ENCODE measurements at places on chromosomes 13 and 19.

DNA sequence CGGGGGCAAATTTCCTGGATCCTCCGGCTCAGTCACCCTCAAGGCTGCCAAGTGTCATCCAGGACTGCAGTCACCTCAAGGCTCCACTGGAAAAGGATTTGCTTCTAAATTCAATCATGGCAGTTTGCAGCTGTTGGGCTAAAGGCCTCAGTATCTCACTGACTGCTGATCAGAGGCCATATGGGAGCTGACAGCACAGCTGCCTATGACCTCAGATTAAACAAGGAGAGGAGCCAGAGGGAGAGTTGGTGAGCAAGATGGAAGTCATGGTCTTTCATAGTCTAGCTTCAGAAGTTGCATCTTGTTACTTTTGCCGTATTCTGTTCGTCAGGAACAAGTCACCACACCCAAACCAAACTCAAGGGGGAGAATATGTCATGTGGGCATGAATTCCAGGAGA lies 849.7 kb downstream of the UQCRFS1 start:
- no peak for DNase-seq

DNA sequence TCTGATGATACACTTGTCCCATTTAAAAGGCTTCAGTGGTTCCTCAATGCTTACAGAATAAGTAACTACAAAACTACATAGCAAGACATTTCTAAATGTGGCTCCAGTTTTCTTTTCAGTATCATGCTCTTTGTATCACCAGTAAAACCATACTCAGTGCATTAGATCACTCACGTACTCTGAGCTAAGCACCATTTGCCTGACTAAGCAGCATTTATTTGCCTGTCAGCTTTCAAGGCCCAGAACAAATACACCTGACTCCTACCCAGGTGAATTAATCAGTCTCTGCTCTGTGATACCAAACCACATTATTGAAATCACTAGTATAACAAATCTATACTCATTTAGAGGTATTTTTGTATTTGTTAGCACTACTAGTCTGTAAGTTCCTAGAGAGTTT lies 47.4 kb upstream of the PCDH20 start:
- DNase-seq, result no peak

- no peak for DNase-seq
Measured at GRCh38 chr13:63209330-63210017, 1793.8 kb upstream of the PCDH20 start.

DNA sequence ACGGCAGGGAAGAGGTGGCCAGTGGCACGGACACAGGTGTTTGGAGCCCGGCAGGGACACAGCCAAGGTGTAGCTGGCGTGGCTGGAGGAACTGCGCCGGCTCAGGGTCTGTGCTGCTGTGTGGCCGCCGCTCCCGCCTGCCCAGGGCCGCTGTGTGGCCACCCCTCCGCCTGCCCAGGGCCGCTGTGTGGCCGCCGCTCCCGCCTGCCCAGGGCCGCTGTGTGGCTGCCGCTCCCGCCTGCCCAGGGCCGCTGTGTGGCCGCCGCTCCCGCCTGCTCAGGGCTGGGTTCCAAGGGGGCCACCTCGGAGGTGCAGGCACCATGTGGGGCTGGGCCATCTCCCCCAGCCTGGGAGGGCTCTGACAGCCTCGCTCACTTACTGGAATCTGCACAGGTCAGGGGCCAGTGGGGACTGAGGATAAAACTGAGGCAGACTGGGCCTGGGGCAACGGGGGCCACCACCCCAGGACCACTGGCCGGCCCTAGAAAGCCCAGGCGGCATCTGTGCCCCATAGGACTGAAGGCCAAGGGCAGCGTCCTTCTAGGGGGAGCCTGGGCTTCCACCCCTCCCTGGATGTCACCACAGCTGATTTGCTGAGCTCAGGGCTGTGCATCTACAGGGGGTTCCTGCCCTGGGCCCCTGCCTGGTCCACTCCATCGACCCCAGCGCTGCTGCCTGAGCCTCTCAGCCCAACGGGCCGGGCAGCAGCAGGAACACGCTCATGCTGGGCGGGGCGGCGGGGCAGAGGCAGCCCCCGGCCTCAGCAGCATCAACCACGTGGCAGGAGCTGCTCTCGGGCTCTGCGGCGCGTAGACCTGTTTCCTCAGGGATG lies 21.5 kb downstream of the C13orf46 start:
- no peak for DNase-seq

Data from GM19239 (cell line).